Hematopoietic multipotent progenitor cell treated with erythropoietin and hydrocortisone succinate and interleukin-3 and kit ligand, for 8 days (in vitro differentiated cells): ENCODE measurements at places on chromosomes 12 and 14.
A peak's percentile ranks its signal among the peaks of the same experiment; 100 is the strongest.

- no peak for DNase-seq
Measured at GRCh38 chr14:104770851-104771272, 17.9 kb downstream of the SIVA1 start.

GRCh38 chr12:100833282-100833681 is 38.7 kb downstream of the ANO4 start:
- DNase-seq, result no peak

GRCh38 chr12:124765581-124766489 is 97.8 kb downstream of the SCARB1 start:
- DNase-seq, result no peak

DNA sequence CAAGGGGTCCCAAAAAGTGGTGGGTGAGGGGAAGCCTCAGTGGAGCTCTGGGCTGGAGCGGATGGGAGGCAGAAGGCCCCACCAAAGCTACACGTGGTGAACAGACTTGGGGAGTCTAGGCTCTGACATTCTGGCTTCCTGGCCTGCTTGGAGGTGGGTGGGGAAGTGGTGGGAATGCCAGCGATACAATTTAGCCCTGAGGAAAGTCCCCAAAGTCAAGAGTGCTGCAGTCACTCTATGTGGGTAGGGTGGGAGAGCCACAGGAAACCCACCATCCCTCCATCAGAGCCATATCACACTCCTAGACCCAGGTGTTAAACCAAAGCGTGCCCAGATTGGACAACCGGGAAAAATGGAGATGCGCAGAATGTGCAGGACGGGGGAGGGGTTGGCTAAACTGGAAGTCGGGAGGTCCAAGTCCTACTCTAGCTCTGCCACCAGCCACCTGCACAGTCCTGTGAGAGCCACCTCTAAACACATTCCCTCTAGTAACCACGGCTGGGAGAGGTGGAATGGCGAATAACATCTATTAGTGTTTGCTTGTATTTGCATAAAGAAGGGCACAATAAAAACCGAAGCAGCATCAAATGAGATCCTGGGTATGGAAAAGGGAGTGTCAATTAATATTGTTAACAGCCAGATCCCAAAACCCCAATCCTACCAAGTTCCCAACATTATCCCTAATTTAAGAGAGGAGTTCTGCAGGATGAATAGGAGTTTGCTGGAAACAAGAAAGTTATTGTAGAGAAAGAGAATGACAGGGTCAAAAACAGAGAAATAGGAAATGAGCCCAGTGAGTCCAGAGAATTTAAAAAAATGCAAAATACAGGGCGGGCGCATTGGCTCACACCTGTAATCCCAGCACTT is 14.0 kb upstream of the CD9 start:
- no peak for DNase-seq

GRCh38 chr12:26748741-26749431 is 84.1 kb downstream of the ITPR2 start:
- no peak for DNase-seq

- DNase-seq, result no peak
Measured at GRCh38 chr12:102343361-102344121, 136.8 kb downstream of the IGF1 start.

- peak; percentile 39 for DNase-seq
Measured at GRCh38 chr12:51820526-51821439, 27.7 kb downstream of the FIGNL2 start.

DNA sequence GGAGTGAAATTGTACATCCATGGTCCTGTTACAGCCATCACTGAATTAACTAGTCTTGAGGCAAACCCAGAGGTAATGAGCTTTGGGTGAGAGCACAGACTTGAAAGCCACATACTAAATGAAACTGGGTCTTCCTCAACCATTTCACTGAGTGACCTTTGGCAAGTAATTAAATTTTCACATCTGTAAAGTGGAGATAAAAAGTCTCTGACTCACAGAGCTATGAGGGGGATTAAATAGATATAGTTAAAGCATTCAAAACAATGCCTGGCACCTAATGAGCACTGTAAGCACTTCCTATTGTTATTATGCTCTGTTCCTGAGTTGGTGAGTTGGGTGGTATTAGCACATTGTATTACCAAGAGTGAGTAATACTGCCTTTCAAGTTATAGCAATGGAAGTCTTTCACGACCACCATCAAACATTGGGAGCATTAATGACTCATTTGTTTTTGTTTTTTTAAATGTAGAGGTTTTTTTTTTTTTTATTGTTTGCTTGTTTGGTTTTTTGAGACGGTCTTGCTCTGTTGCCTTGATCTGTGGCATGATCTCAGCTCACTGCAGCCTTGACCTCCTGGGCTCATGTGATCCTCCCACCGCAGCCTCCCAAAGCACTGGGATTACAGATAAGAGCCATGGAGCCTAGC is 12.5 kb upstream of the STRN3 start:
- DNase-seq, result peak; percentile 96

GRCh38 chr12:55899082-55899481 is 28.6 kb downstream of the PYM1 start:
- DNase-seq, result no peak

GRCh38 chr12:28172434-28173030 is 17.7 kb upstream of the CCDC91 start:
- DNase-seq, result peak; percentile 73

- no peak for DNase-seq
Measured at GRCh38 chr12:20507056-20507455, 138.7 kb downstream of the PDE3A start.

- DNase-seq, result no peak
Measured at GRCh38 chr14:31269634-31270195, 62.1 kb upstream of the HECTD1 start.

DNA sequence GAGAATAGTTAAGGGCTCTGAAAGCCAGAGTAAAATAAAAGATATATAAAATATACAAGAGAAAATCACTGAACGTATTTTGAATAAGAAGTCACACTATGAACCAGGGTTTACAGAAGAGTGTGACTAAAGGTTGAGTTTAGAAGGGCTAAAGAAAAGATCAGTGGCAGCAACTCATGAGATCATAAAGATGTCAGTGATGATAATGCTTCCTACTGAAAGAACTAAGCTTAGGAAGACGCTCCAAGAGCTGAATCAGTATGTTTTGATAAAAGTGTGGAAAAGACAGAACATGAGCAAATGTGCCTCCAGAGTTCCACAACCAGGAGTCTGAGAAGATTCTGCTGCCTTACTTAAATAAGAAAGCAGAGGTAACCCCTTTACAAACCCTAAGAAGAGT is 74.6 kb downstream of the KITLG start:
- no peak for DNase-seq
